ENCODE measurements at places on chromosomes 1 and 21. TPM values are rescaled to one million over a fixed set of nuclear protein-coding genes. Genes with fewer than 3 reads are reported as not detected.

C1orf141 gene
- total RNA-seq: not detected

DNA sequence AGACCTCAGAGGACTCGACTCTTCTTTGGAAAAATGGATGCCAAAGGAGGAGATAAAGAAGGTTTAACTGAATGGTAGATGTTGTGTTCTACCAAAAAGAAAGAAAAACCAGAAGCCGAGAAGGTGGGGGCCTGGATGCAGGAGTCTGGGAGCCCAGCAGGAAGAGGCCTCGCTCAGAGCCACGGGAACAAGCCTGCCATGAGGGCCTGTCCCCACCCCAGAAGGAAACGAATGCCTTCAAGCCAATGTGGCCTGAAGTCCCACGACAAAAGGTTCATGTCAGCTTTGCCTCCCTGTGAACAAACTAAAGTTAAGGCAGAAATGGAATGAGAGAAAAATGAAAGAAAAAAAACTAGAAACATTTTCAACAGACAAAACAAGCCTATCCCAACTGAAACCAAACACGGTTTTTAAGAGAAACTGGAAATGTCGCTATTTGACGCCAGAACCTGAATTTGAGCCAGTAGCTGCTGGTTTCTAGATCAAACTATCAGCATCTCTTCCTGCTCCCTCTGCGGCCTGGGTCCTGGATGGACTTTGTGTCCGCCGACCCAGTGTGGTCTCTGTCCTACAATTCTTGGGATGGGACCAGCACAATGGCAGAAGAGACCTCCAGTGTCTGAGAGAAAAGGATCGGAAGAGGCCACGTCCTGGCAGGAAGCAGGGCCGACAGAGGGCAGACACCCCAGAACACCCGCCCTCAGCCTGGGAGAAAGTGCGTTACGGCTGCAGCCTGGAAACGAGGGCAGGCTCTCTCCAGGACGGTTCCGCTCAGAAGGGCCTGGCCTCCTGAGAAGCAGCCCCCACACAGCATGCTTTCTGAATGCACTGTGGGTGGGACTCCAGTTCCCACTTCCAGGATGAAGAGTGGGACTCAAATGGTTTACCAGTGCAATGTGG is 35.2 kb downstream of the SLC45A1 start:
- DNase-seq: peak; percentile 78

DNA sequence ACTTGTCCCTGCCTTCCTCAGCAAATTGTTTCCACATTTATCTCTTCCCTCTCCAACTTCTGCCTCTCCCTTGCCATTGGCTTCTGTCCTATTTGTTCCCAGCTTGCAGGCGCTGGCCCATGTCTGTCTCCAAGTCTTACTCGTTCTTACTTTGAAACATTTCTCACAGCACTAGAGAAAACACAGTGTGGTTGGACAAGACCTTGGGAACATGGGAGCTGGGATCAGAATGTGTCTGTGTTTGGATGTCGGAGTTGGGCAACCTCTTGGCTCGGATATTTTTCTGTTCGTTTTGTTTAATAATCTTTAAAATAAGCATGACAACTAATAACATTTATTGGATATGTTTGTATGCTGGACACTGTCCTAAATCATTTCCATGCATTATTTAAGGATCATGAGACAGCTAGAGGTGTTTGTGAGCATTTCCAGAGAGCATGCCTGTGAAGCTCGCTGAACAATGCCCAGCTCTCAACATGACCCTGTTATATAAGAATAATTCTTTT is 5.9 kb upstream of the BRWD1 start:
- DNase-seq: no peak

- DNase-seq: peak; percentile 73
These were observed at the start of gene ECE1 for GRCh38 chr1:21289700-21290545. Gene ECE1 (minus strand): TSS chr1:21290463. CDS start chr1:21290414, 49 bp downstream.

DNA sequence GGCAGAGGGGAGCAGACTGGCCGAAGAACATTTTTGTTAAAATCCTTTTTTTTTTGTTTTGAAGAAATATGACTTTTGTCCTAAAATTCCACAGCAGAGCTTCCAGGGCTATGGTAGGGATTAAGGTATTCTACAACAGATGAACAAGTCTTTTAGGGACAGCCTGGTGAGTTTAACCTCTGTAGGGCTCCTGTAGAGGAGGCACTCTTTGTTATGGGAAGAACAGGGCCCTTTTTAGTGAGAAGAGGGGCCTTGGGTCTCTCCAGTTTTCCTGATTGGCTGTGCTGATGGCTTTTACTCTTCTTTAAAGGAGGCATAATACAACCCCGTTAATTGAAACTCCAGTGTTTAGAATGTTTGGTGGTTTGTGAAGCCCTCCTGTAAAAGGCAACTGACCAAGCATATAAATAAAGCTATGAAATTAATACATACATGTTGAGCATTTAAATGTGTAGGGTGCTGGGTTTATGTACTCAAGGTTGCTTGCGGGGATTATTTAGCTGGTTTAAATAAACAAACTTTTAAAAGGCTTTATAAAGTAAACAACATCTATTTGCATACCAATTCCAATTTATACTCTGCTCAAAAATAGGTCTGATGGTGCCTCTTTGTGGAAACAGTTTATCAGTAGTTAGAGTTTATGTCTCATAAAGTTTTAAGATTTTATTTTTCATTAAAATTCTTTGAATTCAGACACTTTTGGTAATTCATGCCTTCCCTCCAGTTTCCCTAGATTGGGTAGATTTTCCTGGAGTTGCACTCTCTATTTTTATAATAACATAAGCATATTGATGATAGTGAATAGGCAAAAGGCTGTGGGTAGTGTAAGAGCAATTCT is 46.5 kb downstream of the PBX1 start:
- DNase-seq: no peak
